ENCODE measurements at places on chromosomes 11 and 22.

- peak; percentile 33 for DNase-seq
Measured at GRCh38 chr11:111976767-111977145, 39.6 kb downstream of the DIXDC1 start.

DNA sequence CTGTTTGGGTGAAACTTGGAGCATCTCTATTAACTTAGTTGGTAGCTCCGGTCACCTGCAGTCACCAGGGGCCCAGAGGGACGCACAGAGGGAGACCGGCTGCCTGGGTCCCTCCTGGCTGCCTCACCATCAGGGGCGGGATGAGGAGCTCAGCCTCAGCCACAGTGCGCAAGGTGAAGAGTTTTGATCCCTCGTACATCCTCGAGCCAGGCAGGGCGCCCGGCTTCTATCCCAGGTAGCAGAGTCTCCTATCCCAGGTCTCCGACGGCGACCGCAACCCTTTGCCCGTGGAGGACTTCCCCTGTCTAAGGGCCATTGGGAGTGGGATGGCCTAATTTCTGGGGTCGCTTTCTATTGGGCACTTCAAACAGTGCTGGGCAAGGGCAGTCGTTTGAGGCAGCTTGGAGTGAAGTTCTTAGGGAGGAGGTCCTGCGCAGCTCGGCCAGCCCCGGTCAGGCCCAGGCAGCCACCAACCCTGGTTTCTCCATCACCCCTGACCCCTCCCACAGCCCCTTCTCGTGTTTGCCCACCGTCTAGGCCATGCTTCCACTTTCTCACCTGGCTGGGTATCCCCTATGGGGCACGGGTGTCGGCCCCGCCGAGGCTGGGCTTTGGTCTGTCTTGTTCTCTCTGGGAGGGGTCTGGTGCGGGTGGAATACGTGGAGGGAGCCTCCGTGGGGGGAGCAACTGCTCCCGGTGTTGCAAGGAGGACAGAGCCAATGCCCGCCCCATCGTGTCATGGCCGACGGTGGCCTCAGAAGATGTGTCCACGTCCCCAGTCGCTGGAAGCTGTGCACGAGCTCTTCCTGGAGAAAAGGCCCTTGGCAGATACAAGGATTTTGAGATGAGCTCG is 3.6 kb upstream of the MRGPRG start:
- DNase-seq: no peak

- DNase-seq: no peak
Measured at GRCh38 chr11:73152086-73152853, 10.2 kb upstream of the FCHSD2 start.

- DNase-seq: no peak
Measured at GRCh38 chr11:47414685-47415070, 6.3 kb downstream of the SLC39A13 start.

DNA sequence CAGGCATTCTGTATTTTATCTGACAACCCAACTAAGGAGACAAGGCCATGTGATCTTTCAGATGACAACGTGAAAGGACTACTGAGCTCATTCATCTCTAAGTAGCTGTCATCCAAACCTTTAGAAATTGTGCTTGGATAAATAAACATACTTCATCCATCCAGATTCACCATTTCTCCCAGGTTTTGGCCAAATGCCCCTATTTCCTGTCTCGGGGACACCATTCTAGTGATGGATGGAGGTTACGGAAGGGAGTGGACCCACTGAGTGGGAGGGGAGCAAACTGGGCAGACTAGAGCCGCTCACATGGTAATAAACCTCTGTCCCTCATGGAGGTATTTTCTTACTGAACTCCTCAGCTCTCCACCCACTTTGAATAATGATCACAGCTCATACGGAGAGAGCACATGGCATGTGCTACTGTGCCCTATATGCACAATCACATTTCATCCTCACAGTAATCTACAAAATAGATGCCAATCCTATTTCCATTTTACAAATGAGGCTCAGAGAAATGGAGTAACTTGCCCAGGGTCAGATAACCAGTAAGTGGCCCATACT is 114.4 kb downstream of the SLC1A2 start:
- DNase-seq: no peak

GRCh38 chr11:119099711-119100110 is 1.9 kb downstream of the DPAGT1 start:
- no peak for DNase-seq

GRCh38 chr11:2693271-2694261 is 6.2 kb downstream of the KCNQ1OT1 start:
- peak; percentile 45 for DNase-seq

DNA sequence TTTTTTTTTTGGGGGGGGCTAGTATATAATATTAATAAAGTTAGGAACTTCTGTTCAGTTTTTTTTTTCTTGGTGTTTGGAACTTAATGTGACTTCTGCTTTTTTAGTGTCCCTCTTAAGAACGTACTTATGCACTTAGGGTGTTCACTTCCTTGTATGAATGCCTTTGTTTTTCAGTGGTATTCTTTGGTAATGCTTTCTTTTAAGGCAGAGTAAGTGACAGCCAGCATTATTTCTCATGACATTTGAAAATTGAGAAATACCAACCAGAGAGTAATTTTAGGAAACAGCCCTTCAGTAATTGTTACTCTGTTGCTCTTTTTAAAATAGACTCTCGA is 2.4 kb downstream of the GRK3 start:
- DNase-seq: no peak

DNA sequence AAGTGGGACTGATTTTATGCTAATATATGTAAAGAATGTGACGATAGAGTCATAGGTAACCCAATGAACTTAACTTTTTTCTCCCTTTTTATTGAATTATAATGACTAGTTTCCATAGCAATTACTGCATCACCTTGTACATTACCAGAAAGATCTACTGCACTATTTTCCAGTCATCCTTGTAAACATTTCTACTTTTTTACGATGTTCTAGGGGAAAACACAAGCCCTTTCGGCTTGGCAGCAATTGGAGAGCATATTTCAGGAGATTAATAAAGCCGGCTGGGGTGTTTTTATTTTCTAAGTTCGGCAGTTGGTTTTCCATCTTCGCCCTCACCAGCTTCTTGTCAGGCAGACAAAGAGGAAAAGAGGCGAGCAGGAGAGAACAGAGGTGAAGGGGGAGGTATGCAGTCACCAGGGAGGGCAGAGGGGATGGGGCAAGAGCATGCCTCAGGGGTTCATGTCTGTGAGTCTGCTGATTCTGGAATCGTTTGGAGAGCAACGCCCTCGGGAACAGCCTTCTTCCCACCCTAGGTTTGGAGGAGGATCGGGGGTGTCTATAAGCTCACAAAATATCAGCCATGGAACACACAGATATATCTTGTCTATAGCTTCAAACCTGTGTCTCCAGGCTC is 476.4 kb downstream of the MIAT start:
- DNase-seq: no peak

GRCh38 chr11:125626288-125626950 is 1.5 kb downstream of the CHEK1 start:
- DNase-seq: no peak

GRCh38 chr11:19199048-19199447 is 2.7 kb downstream of the CSRP3 start:
- DNase-seq: no peak

DNA sequence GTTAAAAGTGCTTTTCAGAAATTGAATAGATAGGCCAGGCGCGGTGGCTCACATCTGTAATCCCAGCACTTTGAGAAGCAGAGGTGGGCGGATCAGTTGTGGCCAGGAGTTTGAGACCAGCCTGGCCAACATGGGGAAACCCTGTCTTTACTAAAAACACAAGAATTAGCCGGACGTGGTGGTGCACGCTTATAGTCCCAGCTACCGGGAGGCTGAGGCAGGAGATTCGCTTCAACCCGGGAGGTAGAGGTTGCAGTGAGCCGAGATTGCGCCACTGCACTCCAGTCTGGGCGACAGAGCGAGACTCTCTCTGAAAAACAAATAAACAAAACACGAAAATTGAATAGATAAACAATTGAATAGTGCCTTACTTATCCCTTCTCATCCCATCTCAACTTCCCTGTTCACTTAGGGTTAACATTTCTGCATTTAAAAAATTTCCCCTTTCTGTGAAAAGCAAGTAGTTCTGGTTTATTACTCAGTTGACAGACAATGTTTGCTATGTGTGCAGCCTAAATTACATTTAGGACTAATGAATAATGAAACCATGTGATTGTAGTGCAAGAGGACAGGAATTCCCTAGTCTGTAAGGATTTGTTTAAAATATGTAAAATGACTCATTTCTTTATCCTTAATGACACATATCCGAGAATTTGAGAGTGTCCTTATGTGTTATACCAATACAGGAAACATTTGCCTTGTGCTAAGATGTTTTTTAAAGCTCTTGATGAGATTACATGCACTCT is 6.0 kb downstream of the RNF169 start:
- no peak for DNase-seq

- DNase-seq: no peak
Measured at GRCh38 chr11:115984228-115984627, 480.0 kb upstream of the CADM1 start.

DNA sequence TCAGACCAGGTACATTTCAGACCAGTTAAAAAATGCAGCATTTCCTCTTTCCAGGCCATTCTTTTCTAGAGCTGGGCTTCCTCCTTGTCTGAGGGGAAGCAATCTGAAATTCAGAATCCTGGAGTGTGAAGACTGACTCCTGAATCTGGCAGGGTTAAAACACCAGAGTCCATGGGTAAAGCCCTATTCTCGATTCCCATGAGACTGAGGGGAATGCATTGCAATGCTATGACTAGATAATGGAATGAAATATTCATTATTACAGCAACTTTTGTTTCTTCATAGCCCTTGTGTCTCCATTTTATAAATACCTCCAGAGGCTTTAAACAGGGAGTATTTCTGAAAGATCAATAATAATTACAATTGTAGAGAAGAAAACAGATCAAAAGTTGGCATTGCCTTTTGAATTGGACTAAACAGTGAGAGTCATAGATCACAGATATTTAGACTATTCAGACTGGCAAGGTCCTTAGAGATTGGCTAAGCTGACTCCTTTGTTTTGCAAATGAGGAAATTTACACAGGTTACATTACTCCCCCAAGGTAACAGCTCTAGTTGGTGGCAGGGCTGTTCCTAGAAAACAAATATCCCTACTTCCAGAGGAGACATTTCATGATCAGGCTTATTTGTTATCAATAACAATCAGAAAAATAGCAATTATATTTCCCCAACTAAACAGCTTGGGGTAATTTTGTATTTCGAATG is 632.6 kb upstream of the KIRREL3 start:
- DNase-seq: no peak

DNA sequence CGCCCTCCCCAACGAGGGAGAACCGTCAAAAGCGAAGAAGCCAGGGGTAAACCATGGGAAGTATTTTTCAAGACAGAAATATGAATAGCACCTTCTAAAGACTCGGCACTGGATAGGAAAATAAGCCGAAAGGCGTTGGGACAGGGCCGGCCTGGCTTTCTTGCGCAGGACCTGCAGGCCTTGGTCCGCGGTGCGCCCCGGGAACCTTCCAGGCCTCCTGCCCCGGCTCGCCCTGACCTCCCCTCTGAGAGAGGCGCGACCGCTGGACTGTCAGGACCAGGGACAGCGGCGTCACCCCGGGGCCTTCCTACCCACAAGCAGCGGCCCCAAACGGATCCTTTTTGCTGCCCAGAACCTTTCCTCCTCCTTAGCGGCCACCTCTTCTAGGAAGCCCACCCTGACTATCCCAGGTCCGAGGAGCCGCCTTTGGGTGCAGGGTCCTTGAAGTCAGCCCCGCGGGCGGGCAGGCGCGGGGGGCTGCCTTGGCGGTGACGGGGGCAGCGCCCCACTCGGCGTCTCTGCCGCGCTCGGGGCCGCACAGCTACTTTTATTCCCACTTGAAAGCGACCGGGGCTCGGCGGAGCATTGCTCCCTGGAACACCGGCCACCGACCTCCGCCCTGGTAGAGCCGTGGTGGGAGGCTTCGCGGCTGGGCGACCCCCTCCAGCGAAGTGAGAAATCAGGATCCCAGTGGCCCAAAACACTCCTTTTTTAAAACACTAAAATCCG is 650 bp upstream of the MAPK11 start:
- no peak for DNase-seq

DNA sequence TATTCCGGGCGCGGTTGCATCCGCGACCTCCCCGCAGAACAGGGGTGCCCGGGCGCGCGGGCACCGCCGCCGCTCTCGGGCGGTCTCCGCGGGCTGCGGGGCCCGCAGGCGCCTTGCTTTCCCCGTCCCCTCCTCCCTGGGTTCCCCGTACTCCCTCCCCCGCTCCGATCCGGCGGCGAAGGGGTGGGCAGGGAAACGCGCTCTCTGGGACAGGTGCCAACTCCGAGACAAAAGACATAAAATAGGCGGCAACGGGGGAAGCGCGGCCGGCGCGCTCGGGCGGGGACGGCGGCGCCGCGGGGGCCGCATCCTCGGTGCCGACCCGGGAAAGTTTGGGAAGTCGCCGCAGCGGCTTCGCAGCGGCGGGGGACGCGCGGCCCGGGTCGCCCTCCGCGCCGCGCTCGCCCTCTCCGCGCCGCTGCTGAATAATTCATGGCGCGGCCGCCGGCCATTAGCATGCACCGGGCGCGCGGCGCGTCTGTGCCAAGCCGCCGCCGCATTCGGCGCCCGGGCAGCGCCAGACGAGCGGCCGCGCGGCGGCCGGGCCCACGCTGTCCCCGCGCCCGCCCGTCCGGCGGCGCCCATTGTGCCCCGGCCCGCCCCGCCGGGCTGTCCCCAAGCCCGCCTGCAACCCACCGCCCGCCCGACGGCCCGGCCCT is 78.7 kb upstream of the PPARA start:
- peak; percentile 89 for DNase-seq

DNA sequence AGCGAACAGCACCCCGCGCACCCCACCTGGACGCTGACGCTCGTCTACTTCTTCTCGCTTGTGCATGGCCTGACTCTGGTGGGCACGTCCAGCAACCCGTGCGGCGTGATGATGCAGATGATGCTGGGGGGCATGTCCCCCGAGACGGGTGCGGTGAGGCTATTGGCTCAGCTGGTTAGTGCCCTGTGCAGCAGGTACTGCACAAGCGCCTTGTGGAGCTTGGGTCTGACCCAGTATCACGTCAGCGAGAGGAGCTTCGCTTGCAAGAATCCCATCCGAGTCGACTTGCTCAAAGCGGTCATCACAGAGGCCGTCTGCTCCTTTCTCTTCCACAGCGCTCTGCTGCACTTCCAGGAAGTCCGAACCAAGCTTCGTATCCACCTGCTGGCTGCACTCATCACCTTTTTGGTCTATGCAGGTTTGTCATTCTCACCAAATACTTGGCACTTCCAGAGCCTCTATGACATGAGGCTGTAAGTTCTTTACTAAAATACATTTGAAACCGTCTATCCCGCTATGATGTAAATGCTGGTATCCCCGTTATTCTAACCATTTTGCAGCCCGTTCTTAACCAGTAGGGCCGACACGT is 535 bp downstream of the AQP11 start:
- no peak for DNase-seq

- no peak for DNase-seq
Measured at GRCh38 chr22:35913925-35914324, 114.7 kb downstream of the RBFOX2 start.

- DNase-seq: no peak
Measured at GRCh38 chr22:45881524-45881875, 95.5 kb downstream of the WNT7B start.

- no peak for DNase-seq
Measured at GRCh38 chr22:37462436-37462835, 23.7 kb downstream of the MFNG start.

- no peak for DNase-seq
Measured at GRCh38 chr11:3962406-3962840, 107.0 kb downstream of the STIM1 start.

- peak; percentile 22 for DNase-seq
Measured at GRCh38 chr11:35305670-35306382, 113.5 kb downstream of the SLC1A2 start.

Data from hippocampal formation (tissue), 2 donors.